ENCODE measurements at places on chromosomes 3 and 15. TPM values are rescaled to one million over a fixed set of nuclear protein-coding genes. Genes with fewer than 3 reads are reported as not detected.

Gene MEIS2
- total RNA-seq: 9.0 TPM

DNA sequence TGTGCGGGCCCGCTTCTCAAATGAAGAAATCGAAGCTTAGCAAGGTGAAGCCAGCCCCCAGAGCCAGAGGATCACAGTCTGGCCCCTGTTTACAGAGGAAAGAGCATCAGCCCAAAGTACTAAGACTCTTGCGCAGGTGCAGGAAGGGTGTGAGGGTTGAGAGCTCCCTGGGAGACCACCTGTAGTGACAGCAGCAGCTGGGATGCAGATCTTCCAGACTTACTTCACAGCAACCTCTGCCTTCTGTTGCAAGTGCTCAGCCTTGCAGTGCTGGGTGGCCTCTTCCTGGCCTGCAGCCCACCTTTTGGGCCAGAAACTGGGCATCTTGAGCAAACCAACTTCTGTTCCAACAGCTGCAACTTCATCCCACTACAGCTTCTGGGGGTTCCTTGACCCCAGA is 19.7 kb downstream of the SPATA12 start:
- no peak for DNase-seq

GRCh38 chr3:186413615-186414415 is 51.8 kb upstream of the DGKG start:
- DNase-seq: no peak

DNA sequence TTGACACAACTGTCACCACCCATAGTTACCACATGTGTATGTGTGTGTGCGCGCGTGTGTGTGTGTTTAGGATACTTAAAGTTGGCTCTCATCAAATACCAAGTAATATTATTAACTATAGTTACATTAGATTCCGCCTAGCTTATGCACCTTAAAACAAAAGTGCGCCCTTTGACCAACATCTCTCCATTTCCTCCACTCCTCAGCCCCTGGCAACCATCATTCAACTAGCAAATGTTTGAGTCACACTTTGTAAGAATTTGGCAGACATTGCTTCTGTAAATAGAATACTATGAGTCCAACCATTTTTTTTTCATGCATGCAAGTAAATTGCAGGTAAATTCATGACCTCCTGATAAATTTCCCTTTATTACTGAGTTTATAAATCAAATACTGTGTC is 169.3 kb downstream of the GBE1 start:
- DNase-seq: no peak

Data from suprapubic skin (tissue), 4 donors.